NCI-H82 (cell line): ENCODE measurements at places on chromosomes 1 and 21.

GRCh38 chr1:16088996-16089395, 15.5 kb upstream of the FAM131C start:
- DNase-seq: no peak

- no peak for DNase-seq
These were observed 98.9 kb downstream of the RGS2 start for GRCh38 chr1:192907545-192908243.

DNA sequence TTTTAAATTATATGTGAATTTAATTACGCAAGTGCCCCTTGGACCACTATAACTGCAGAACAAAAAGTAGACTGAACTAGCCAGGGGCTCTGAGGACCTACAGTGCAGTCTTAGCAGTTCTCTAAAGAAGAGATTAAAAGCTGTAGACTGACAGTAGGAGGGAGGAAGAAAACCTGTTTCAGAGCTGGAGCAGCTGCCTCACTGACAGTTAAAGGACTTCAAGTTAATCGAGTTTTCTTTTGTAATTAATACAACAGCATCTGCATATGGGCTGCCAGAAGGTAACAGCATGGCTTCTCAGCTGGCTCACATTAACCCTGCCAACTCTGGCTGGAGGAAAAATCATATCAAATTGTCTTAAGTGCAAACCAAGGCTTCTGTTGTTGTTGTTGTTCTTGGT, 19.9 kb downstream of the DSTYK start:
- DNase-seq: peak; percentile 99

DNA sequence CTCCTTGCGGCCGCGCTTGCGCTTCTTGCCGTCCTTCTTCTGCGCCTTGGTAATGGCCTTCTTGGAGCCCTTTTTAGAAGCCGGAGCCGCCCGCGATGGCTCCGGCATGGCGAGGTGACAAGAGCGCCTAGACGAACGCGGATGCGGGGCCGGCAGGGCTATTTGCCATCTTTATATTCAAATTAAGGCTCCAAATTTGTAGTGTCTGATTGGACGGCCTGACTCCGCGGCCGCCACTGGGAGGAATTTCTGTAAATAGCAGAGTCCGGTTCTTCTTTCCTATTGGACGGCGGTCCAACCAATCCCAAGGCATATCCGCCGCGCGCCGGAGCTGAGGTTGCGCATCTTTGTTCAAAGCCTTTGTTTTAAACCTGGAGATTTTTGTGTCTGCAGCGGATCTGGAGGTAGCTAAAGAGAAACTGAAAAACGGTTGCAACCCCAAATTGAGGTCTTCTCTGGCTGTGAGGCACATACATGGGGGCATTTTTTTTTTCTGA, 22.6 kb upstream of the RNF187 start:
- DNase-seq: peak; percentile 99

- DNase-seq: no peak
These were observed 308.5 kb downstream of the LMX1A start for GRCh38 chr1:165047994-165048393.

- no peak for DNase-seq
These were observed 2.6 kb downstream of the EFHD2 start for GRCh38 chr1:15412175-15412800.

DNA sequence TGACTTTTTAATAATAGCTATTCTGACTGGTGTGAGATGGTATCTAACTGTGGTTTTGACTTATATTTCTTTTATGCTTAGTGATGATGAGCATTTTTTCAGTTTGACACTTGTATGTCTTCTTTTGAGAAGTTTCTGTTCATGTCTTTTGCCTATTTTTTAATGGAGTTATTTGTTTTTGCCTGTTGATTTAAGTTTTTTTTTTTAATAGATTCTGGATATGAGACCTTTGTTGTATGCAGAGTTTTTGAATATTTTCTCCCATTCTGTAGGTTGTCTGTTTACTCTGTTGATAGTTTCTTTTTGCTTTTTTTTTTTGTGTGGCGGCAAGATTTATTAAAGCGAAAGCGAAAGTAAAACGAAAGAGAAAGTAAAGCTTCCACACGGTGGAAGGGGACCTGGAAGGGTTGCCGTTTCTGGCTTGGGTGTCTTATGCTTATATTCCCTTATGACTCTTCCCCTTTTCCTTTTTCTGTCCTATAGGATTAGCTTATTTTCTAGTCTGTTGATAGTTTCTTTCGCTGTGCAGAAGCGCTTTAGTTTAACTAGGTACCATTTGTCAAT, 67.6 kb downstream of the TBX19 start:
- DNase-seq: no peak

GRCh38 chr1:64469116-64469976, 583 bp upstream of the CACHD1 start:
- DNase-seq: peak; percentile 63

- DNase-seq: no peak
These were observed 1.2 kb upstream of the WNT3A start for GRCh38 chr1:228005511-228006033.

- DNase-seq: no peak
These were observed 10.9 kb upstream of the AGPAT3 start for GRCh38 chr21:43853851-43854772.

- no peak for DNase-seq
These were observed 1688.4 kb downstream of the PLA2G4A start for GRCh38 chr1:188517139-188517538.

GRCh38 chr1:86645851-86646250, 58.5 kb upstream of the SH3GLB1 start:
- peak; percentile 28 for DNase-seq

DNA sequence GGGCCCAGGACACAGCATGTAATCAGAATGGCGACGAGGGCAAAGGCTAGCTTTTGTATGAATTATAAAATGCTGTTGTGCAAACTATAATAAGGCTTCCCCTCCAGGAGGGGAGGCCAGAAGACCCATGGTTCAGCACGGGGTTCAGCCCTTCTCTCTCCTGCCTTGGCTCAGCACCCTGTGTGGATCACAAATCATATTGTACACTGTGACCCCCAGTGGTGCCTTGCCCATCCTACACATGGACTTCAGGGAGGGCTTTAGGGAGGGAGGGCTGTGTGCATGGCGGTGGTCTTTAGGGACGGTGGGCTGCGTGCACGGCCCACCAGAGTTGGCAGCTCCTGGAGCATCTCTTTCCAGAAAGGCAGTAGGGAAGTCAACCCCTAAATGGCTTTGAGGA, 120.8 kb upstream of the TNR start:
- no peak for DNase-seq

- DNase-seq: no peak
These were observed 2.8 kb downstream of the CAMK1G start for GRCh38 chr1:209586221-209586740.

GRCh38 chr1:71307451-71307850, 226.6 kb upstream of the ZRANB2 start:
- DNase-seq: peak; percentile 68

- no peak for DNase-seq
These were observed 18.6 kb upstream of the RALGPS2 start for GRCh38 chr1:178706432-178706831.

DNA sequence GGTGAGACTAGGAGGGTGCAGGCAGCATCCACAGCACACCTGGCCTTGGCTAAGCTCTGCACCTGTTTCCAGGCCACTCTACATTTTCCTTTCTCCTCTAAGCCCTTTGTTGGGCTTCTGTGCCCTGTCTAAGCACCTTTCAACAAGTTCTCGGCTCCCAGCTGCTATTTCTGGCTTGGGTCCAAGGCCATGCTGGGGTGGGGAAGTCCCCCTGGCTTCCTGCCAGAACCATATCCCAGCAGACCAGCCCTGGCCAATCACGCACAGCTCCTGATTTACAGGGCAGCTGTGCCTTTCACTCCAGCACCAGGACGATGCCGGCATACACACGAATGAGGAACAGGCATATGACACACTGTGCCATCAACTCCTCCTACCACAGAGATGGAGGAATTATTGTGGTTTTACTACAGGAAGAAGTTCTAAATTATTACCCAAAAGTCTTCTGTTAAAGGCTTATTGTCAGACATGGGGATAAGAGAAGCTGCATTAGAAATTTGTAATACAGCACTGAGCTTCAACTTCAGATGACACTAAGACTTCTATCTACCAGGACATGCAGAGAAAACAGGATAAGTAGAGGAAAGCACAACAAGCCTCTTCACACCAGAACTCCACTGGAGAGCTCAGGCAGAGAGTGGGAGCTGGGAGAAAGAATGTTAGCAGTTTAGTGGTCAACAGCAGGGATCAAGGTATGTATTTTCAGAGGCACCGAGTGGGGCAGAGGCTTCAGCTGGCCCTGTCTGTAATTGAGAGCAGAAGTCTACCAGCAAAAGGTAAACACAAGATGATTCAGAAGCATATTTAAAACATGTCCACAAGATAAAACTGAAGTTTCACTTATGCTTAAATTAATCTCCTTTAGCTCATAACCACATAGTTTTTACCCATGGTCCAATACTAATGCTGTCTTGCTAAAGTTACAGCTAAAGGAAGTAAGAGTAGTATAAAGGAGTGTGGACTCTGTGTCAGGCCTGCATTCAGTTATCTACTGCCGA, 37.4 kb downstream of the TRIT1 start:
- peak; percentile 100 for DNase-seq

GRCh38 chr1:53104289-53104913, 38.0 kb downstream of the SLC1A7 start:
- DNase-seq: no peak

- DNase-seq: peak; percentile 93
These were observed 162.4 kb downstream of the TPR start for GRCh38 chr1:186212568-186213224.

- DNase-seq: peak; percentile 96
These were observed 114.8 kb downstream of the BEND5 start for GRCh38 chr1:48661726-48662463.

DNA sequence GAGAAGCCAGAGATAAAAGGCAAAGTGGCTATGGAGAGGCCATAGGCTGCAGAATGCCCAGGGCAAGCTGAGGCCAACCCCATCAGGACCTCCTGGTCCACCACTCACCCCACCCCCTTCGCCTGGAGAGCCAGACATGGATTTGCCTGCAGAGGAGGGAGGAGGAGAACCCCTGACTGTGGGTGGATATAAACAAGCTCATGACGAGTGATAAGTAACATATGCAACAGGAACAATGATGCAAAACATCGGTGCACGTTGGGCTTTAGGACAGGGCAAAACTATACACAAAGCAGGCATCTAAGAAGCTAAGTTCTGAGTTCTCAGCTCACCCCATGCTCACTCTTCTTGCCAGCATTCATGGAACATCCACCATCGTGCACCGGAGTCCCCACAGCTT, 150.3 kb downstream of the ETS2 start:
- DNase-seq: no peak

GRCh38 chr1:16392740-16393569, 25.9 kb downstream of the SZRD1 start:
- no peak for DNase-seq

- DNase-seq: peak; percentile 43
These were observed 36.5 kb downstream of the PIK3CD start for GRCh38 chr1:9687874-9688582.

DNA sequence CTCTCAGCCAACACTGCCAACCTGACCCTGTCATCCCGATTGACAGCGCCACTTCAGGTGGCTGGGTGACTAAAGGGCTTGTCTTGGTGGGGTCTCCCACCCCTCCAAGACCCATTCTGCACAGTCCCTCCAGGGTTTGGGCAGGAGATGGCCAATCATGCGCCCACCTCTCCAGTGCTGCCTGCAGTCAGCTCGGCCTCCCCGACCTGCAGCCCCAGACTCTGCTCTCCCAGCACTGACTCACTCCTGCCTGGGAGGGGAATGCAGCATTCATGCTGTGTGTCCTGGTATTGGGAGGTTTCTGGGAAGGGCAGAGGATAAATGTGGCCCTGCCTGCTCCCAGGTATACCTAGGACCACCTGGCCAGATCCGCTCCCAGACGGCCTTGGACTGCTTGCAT, 9.7 kb downstream of the TMEM81 start:
- no peak for DNase-seq

DNA sequence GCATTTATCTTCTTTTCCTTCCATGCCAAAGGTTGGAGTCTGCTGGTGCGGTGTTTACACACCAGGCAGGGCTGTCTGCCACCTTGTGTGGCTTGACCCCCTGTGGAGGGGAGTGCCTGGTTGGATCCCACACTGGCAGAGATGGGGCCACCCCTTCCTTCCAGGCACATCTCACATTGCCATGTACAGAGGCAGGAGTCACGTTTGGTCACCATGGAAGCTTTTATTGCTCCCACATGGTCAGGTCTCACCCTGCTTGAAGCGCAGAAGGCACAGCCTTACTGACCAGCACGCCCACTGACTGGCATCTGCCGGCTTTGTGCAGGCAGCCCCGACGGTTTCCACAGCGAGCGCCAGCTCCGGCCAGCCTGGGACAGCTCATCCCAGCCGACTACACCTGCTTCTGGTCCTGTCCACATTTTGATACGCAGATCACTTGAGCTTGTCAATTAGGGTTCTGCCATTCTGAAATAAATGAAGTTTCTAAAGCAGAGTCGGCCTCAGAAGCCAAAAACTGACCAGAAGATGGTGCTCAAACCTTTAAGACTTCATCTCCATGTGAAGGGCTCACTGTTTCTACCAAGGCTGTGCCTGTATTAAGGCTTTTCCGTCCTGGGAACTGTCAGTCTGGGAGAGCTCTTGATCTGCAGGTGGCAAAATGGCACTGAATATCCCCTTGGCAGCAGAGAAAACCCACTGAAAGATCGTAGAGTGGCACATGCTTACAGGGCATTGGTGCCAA, 35.6 kb upstream of the EPHA8 start:
- DNase-seq: peak; percentile 63

DNA sequence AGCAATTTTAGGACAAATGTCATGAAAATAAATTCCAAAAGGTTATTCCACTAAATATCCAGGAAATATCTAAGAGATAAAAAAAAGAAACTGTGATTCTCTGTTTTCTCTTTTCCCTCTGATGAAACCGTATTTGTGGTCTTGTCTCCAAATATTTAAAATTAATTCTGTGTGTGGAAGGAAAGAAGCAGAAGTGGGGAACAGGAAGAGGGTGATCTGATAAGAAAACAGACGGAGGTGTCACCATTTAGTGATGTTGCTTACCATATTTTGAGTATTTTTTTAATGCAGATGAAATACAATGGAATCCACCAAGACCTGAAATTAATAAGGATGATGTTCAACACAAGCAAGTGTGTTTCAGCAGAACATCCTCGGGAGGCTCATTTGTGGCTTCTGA, 29.6 kb downstream of the CLCA1 start:
- DNase-seq: no peak

DNA sequence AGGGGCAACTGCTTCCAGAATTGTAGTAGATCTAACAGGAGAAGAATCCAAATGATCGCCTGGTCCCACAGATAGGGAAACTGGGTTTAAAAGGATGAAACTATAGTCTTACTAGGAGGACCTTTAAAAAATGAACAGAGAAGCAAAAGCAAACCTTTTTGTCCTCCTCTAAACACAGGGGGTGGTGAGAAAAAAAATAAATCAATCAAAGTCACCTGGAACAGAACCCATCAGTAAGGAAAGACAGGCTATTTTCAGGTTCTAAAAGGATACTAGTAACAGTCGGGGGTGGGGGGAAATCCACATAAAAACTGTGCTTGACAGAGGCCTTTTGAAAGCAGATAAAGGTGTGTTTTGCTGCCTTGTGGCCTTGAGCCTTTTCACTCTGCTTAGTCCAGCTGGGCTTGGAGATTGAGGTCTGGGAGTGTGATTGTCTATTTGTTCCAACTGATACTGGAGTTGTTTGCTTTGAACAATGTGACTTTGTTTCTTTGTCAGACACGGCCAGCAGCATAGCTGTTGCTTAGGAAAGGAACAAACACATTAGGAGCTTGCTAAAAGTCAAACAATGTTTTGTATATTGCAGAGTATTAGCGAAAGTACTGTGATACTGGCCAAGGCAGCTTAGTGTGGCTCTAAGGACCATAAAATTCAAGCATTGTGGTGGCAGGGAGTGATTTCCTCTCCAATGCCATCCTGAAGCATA, 141.1 kb upstream of the IRF2BP2 start:
- DNase-seq: no peak
